ENCODE measurements at places on chromosomes 3 and 15.

DNA sequence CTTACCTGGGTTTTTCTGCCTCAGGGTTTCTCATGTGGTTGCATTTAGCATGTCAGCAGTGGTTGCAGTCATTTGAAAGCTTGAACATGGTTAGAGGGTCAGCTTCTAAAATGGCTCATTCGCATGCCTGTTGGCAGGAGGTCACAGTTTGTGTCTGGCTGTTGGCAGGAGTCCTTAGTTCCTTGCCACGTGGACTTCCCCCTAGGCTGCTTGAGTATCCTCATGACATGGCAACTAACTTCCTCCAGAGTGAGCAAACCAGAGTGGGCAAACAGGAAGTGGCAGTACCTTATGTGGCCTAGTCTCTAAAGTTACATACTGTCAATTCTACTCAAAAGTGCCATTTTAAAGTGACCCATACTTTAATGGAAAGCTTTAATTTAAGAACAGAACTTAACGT lies 3.4 kb upstream of the UNC13C start:
- DNase-seq: no peak
- peaks cover 26% of the 10 kb centered on the region for H3K27me3 ChIP-seq
- H3K36me3 ChIP-seq: no peaks in the 10 kb centered on the region
- no peaks in the 10 kb centered on the region for H3K4me1 ChIP-seq
- no peak overlapping the region for H3K27ac ChIP-seq

GRCh38 chr3:156102267-156102931 lies 18.0 kb upstream of the KCNAB1 start:
- no peaks in the 10 kb centered on the region for H3K27me3 ChIP-seq
- H3K4me1 ChIP-seq: no peaks in the 10 kb centered on the region
- no peak for DNase-seq
- no peaks in the 10 kb centered on the region for H3K36me3 ChIP-seq
- no peak overlapping the region for H3K27ac ChIP-seq

DNA sequence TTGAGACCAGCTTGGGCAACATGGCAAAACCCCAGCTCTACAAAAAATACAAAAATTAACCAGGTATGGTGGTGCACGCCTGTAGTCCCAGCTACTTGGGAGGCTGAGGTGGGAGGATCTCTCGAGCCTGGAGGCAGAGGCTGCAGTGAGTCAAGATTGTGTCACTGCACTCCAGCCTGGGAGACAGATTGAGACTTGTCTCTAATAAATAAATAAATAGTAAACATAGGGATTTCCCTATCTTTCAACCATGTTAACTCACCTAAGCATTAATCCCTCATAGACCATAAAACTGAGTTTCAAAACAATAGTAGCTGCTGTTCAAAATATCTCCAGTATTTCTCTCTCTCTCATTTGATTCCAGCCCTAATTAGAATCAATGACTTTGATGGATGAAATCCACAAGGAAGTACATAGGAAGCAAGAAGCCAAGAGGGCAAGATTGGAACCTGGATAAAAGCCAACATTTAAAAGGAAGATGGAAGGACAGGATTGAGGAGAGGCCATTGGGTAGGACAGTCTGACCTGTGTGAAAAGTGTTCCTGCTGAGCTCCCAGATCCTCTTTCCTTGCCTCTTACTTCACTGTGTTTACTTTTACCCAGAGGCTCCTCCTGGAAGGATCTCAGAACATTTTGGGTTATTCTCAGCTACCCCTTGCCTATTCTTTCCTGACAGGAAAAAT lies 12.4 kb upstream of the TTBK2 start:
- DNase-seq: no peak
- H3K4me1 ChIP-seq: no peaks in the 10 kb centered on the region
- no peaks in the 10 kb centered on the region for H3K36me3 ChIP-seq
- no peaks in the 10 kb centered on the region for H3K27me3 ChIP-seq
- H3K4me3 ChIP-seq: no peak overlapping the region
- H3K27ac ChIP-seq: no peak overlapping the region

- no peaks in the 10 kb centered on the region for H3K27me3 ChIP-seq
- peaks cover 16% of the 10 kb centered on the region for H3K36me3 ChIP-seq
- DNase-seq: no peak
- no peaks in the 10 kb centered on the region for H3K4me1 ChIP-seq
These were observed 30.7 kb upstream of the IP6K2 start for GRCh38 chr3:48747706-48748105.

GRCh38 chr3:172527306-172527705 lies 4.1 kb upstream of the TNFSF10 start:
- H3K27me3 ChIP-seq: no peaks in the 10 kb centered on the region
- H3K36me3 ChIP-seq: no peaks in the 10 kb centered on the region
- H3K4me3 ChIP-seq: no peak overlapping the region
- DNase-seq: no peak

GRCh38 chr3:169554611-169555010 lies 108.9 kb downstream of the MECOM start:
- H3K27ac ChIP-seq: no peak overlapping the region
- no peaks in the 10 kb centered on the region for H3K27me3 ChIP-seq
- H3K4me1 ChIP-seq: no peaks in the 10 kb centered on the region
- no peak overlapping the region for H3K4me3 ChIP-seq
- DNase-seq: no peak
- H3K36me3 ChIP-seq: no peaks in the 10 kb centered on the region

GRCh38 chr3:87200060-87200647 lies 27.0 kb upstream of the CHMP2B start:
- no peaks in the 10 kb centered on the region for H3K36me3 ChIP-seq
- no peaks in the 10 kb centered on the region for H3K4me1 ChIP-seq
- no peaks in the 10 kb centered on the region for H3K27me3 ChIP-seq

GRCh38 chr15:40087991-40088928 lies 20.4 kb downstream of the BMF start:
- H3K36me3 ChIP-seq: no peaks in the 10 kb centered on the region
- no peak for DNase-seq
- H3K27me3 ChIP-seq: no peaks in the 10 kb centered on the region
- peaks cover 19% of the 10 kb centered on the region for H3K4me1 ChIP-seq
- no peak overlapping the region for H3K27ac ChIP-seq

DNA sequence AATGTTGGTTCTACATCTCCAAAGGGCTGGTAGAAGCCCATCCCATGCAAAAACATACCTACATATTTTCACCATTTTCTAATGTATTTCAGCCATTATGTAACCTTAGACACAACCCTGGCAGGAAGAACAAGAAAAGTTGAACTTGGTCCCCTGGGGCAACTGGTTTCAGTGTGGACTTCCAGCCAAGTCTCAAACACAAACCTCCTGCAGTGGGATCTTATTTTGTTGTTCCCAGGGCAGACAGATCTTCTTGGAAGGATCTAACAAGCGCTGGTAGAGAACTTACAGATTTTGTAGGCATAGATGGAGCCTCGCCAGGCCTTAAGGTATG lies 96.3 kb downstream of the ADAMTS17 start:
- no peaks in the 10 kb centered on the region for H3K27me3 ChIP-seq
- no peak overlapping the region for H3K27ac ChIP-seq
- DNase-seq: no peak
- H3K4me1 ChIP-seq: no peaks in the 10 kb centered on the region
- no peaks in the 10 kb centered on the region for H3K36me3 ChIP-seq

DNA sequence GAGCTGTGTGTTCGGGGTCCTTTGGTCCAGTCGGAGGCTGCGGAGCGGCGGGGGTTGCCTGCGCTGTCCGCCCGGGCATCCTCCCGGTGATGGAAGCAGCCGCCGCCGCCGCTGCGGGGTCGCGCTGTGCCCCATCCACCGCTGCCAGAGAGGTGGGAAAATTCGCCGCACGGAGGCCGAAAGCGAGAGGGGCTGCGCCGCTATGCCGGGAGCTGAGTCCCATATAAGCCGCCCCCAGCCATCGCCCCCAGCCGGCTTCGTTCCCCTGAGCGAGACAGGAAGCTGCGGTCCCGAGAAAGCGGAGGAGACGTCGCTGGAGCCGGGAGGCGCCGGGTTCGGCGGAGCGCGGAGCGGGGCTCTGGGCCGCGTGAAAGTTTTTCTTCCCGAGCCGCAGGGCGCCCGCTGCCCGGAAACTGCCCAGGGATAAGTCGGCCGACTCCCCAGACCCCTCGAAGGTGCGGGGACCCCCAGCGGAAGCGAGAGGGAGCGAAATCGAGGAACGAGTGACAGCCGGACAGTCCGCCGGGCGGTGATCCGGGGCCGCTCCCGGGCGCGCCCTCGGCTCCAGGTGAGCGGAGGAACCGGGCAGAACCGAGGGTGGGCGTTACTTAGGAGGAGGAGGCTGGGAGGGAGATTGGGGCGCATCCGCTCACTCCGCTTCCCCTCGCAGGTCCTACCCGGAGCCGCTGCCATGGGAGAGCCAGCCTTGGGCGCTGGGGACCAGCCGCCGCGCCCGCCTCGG lies 574 bp downstream of the CHST2 start:
- H3K27me3 ChIP-seq: peaks cover 54% of the 10 kb centered on the region
- no peaks in the 10 kb centered on the region for H3K4me1 ChIP-seq
- peak; percentile 17 for DNase-seq
- peak overlapping the region; percentile 57 for H3K4me3 ChIP-seq
- H3K36me3 ChIP-seq: no peaks in the 10 kb centered on the region

- no peaks in the 10 kb centered on the region for H3K27me3 ChIP-seq
- H3K4me3 ChIP-seq: no peak overlapping the region
- H3K4me1 ChIP-seq: peaks cover 13% of the 10 kb centered on the region
These were observed 7.7 kb upstream of the CX3CR1 start for GRCh38 chr3:39287216-39288164.

- H3K27me3 ChIP-seq: no peaks in the 10 kb centered on the region
- DNase-seq: no peak
- no peak overlapping the region for H3K27ac ChIP-seq
These were observed 17.7 kb upstream of the SLMAP start for GRCh38 chr3:57738391-57738790.

GRCh38 chr3:33062866-33063265 lies 34.1 kb downstream of the GLB1 start:
- H3K36me3 ChIP-seq: no peaks in the 10 kb centered on the region
- no peaks in the 10 kb centered on the region for H3K4me1 ChIP-seq
- H3K4me3 ChIP-seq: no peak overlapping the region
- H3K27ac ChIP-seq: no peak overlapping the region
- DNase-seq: no peak

DNA sequence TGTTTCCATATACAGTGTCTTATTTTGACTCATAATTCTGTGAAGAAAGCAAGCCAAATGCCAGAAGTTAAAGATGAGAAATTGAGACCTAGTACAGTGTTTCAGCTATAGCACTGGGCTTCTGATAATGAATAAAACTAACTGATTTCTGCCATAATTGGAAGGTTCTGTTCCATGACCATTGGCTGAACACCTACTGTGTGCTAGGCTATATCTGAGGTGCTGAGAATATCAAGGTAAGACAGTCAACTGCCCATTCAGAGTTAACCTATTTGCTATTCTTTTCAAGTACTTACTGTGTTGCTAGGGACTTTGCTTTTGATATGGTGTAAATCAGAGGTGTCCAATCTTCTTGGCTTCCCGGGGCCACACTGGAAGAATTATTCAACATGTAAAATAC lies 73.4 kb downstream of the LHFPL4 start:
- H3K36me3 ChIP-seq: peaks cover 16% of the 10 kb centered on the region
- H3K27me3 ChIP-seq: no peaks in the 10 kb centered on the region
- no peaks in the 10 kb centered on the region for H3K4me1 ChIP-seq
- H3K4me3 ChIP-seq: no peak overlapping the region

DNA sequence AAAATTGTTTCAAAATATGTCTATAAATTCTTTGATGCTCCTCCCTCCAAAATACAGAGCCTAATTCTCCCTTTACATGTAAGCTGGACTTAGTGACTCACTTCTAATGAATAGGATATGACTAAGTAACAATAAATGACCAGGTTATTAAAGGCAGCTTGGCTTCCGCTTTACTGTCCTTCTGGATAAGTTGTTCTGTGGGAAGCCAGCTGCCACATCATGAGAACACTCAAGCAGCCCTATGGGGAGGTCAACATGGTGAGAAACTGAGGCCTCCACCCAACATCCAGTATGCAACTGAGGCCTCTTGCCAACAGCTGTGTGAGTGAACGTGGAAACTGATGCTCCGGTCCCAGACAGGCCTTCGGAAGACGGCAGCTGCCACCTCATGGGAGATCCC lies 247.3 kb upstream of the CHRM5 start:
- H3K4me3 ChIP-seq: no peak overlapping the region
- no peak for DNase-seq
- no peaks in the 10 kb centered on the region for H3K27me3 ChIP-seq
- no peaks in the 10 kb centered on the region for H3K4me1 ChIP-seq

- H3K4me3 ChIP-seq: no peak overlapping the region
- DNase-seq: no peak
- no peaks in the 10 kb centered on the region for H3K36me3 ChIP-seq
These were observed 28.7 kb downstream of the BFSP2 start for GRCh38 chr3:133428552-133428951.

DNA sequence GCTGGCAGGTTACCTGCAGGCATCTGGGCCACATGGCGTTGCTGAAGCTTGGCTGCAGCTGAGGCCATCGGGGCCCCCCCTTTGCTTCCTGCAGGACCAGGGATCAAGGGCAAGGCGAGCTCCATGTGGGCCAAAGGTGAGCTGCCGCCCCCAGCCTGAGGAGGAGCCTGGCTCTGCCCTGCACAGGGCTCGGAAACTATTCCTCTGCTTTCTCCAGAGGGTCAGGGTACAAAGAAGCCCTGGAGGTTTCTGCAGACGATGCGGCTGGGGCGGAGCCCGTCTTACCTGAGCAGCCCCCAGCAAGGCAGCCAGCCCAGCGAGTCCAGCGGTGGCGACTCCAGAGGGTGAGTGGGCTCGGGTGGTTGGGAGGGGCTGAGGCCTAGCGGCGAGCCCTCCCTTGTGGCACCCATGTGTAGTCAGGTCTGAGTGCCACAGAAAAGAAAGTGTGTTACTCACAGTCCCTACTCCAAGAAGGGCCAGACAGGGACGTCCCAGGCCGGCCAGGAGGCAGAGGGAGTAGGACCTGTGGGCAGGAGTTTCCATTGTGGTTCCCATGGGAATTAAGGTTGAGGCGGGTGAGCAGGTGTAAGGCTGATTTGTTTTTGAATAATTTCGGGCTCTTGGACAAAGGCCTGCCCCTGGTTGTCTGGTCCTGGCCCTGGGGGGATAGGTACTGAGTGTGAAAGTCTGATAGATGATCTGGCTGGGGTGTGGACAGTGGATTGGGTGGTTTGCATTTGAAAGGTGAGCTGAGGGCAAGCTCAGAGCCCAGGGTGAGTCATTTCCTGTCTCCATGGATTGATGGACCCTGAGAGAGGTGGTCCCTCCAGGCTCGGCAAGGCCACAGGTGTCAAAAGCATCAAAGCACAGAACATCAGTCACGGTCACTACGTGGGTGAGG lies 25.4 kb downstream of the CFAP100 start:
- no peak for DNase-seq
- H3K27me3 ChIP-seq: peaks cover 36% of the 10 kb centered on the region
- no peaks in the 10 kb centered on the region for H3K4me1 ChIP-seq
- H3K4me3 ChIP-seq: no peak overlapping the region
- no peaks in the 10 kb centered on the region for H3K36me3 ChIP-seq

- peaks cover 3% of the 10 kb centered on the region for H3K27me3 ChIP-seq
- no peak overlapping the region for H3K4me3 ChIP-seq
- peak; percentile 45 for DNase-seq
- H3K27ac ChIP-seq: peak overlapping the region; percentile 42
- no peaks in the 10 kb centered on the region for H3K4me1 ChIP-seq
These were observed 9.1 kb upstream of the HDAC11 start for GRCh38 chr3:13470894-13471574.

All from transverse colon (tissue), 4 donors.